Activated CD8-positive, alpha-beta memory T cell treated with anti-CD3 and anti-CD28 coated beads, Interleukin-2, amount 10 ng/mL, durations not matched to agents 7 days and 5 days (primary cell): ENCODE measurements at places on chromosomes 2 and 18.

DNA sequence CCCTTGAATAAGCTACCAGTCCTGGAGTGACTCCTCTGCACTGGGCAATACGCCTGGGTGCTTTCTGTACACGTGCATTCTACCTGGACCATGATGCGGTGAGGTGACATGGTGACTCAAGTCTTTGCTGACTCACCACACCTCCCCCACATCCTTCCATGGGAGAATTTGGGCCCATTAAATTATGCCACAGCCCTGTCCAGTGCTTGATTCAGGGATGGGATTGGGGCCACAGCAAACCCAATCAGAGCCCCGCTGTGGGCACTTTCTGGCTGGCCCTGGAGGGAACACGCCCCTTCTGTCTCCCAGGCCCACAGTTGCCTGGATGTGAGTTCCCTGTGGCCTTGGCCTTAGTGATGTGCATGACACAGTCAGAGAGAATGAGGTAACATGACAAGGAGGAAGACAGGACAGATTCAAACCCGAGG is 86.9 kb downstream of the LRRC30 start:
- no peaks in the 10 kb centered on the region for H3K27me3 ChIP-seq
- no peak overlapping the region for H3K4me3 ChIP-seq
- H3K27ac ChIP-seq, result no peak overlapping the region
- no peaks in the 10 kb centered on the region for H3K36me3 ChIP-seq

DNA sequence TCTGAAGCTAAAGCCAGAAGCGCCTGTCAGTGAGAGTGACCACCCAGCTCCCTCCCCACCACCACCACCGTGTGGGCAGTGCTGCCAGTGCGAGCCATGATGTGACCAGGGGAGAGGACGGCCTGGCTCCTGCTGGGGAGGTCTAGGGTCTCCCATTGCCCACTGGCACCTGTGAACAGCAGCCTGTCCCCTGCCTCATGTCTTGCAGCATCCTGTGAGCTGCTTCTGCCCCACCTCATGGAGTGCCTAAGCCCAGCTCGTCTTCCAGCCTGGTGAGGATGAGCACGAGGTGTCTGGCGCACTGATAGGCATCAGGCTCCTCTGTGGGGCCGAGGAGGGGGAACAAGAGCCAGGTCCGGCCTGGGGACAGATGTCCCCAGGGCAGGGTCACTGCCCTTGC is 61.4 kb downstream of the FAM168B start:
- no peaks in the 10 kb centered on the region for H3K36me3 ChIP-seq
- no peak for DNase-seq
- no peak overlapping the region for H3K27ac ChIP-seq
- peaks cover 42% of the 10 kb centered on the region for H3K27me3 ChIP-seq

GRCh38 chr2:56234241-56234640 is 50.5 kb downstream of the CCDC85A start:
- no peaks in the 10 kb centered on the region for H3K4me1 ChIP-seq
- H3K27ac ChIP-seq, result no peak overlapping the region
- H3K27me3 ChIP-seq, result no peaks in the 10 kb centered on the region
- H3K36me3 ChIP-seq, result no peaks in the 10 kb centered on the region

GRCh38 chr18:12625241-12625640 is 32.7 kb downstream of the SPIRE1 start:
- peaks cover 11% of the 10 kb centered on the region for H3K27me3 ChIP-seq
- H3K36me3 ChIP-seq, result peaks cover 2% of the 10 kb centered on the region

- no peak overlapping the region for H3K27ac ChIP-seq
- H3K36me3 ChIP-seq, result peaks cover 10% of the 10 kb centered on the region
- H3K27me3 ChIP-seq, result peaks cover 7% of the 10 kb centered on the region
- no peak for DNase-seq
These were observed 387.9 kb downstream of the SETBP1 start for GRCh38 chr18:45068400-45069094.

- no peak for DNase-seq
- no peaks in the 10 kb centered on the region for H3K36me3 ChIP-seq
- no peaks in the 10 kb centered on the region for H3K4me1 ChIP-seq
- no peak overlapping the region for H3K27ac ChIP-seq
These were observed 346.2 kb upstream of the MEX3C start for GRCh38 chr18:51543658-51544155.
